Astrocyte (in vitro differentiated cells and primary cell): ENCODE measurements at places on chromosomes 1 and 21.

DNA sequence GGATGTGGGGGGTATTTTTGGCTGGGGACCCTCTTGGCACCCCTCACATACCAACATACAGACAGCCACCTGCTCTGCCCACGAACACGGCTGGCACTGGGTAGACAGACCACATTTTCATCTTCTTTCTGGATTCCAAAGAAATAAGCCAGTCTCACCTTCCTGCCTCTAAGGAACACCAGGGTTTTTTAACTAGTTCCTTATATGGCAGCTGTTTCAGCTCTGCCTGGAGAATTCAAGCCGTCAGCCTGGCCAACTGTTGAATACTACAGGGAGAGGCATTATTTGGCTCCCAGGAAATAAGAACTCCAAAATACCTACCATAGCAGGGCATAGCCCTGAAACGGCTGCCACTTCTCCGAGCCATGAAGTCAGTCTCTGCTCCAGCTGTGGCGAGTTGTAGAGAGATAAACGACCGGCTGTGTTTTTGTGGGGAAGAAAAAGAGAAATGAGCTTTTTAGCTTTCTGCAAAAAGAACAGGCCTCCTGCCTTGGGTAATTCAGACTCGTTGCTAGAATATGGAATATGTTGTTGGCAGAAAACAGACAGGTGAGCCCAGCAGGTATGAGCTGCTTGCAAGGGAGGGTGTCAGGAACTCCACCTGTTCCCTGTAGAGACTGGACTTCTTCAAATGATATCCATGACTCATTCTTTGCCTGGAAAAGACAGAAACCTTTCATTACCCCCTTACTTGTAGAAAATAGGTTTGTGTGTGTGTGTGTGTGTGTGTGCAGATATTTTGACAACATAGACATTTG, 51.8 kb downstream of the MT1HL1 start:
- no peak for DNase-seq

GRCh38 chr1:29470788-29471119, 234.4 kb downstream of the PTPRU start:
- no peak for DNase-seq

GRCh38 chr1:13829152-13829769, 129.3 kb downstream of the PRDM2 start:
- DNase-seq = no peak

DNA sequence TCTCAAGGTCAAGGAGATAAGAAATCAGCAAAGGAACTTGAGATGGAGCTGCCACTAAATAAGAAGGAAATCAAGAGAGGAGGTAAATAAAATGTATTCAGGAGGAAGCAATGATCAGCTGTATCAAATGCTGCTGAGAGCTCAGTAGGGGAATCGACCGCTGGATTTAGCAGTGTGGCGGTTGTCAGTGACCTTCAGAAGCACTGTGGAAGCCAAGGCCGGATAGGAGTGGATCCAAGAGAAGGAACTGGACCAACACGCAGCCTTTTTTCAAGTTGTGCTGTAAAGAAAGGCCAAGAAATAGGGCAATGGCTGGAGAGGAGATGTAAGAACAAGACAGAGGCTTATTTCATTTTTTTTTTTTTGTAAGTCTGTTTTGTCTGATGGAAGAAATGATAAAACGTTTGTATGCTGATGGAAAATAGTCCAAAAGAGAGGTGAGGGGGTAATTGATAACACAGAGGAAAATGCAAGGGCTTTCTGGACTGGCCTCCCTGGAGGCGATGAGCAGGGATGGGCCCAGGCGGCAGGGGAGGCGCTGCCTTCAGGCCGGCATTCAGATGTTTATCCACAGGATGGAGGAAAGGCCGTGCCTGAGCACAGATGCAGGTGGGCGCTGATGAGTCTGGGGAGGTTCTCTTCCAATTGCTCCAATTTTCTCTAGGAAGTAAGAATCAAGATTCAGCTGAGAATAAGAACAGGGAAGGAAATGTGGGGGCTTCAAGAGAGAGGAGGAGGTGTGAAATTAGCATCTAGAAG, 17.5 kb upstream of the FAM43B start:
- DNase-seq = no peak
